ENCODE measurements at places on chromosomes 5 and 9.

GRCh38 chr5:38543886-38544285, 12.6 kb downstream of the LIFR start:
- DNase-seq, result no peak

DNA sequence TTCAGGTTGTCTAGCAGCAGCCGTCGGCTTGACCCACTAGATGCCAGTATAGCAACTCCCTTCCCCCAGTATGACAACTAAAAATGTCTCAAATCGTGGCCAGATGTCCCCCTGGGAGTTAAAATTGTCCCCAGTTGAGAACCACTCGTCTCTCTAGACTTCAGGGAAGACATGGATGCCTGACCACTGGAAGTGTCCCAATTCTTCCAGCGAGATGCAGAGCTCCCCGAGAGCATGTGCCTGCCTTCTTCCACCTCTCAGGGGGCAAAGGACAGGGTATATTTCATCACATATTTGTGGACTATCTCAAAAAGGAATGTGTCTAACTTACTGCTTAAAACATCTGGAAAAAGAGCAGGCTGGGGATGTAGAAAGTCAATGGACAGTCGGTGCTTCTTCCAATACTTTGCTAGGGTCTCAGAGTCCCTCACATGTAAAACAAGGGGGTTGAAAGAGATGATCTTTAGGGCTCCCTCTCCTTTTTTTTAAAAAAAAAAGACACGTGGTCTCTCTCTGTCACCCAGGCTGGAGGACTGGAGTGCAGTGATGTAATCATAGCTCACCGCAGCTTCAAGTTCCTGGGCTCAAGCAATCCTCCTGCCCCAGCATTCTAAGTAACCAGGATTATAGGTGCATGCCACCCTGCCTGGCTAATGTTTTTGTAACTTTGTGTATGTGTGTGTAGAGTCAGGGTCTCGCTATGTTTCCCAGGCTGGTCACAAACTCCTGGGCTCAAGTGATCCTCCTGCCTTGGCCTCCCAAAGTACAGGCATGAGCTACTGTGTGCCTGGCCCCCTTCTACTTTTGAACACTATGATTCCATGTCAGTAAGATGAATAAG, 190.6 kb downstream of the DAB2IP start:
- no peak for DNase-seq

GRCh38 chr5:141677415-141677814, 4.6 kb downstream of the ARAP3 start:
- no peak for DNase-seq

DNA sequence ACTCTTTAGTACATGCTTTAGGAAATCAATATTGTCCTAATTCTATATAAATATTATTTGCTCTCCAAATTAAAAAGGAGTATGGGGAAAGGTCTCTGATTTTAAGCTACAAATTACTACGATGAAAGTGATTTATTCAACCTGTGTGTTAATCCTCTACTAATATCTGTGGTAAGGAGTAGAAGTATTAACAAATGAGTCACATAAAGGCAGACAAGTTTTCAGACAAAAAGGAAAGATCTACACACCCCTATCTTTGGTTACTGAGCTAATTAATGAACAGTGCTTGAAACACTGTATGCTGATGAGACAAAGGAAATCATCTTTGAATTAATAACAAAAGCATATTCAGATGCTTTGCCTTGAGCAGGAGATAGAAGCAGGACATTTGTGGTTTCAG, 15.9 kb downstream of the LOX start:
- no peak for DNase-seq

DNA sequence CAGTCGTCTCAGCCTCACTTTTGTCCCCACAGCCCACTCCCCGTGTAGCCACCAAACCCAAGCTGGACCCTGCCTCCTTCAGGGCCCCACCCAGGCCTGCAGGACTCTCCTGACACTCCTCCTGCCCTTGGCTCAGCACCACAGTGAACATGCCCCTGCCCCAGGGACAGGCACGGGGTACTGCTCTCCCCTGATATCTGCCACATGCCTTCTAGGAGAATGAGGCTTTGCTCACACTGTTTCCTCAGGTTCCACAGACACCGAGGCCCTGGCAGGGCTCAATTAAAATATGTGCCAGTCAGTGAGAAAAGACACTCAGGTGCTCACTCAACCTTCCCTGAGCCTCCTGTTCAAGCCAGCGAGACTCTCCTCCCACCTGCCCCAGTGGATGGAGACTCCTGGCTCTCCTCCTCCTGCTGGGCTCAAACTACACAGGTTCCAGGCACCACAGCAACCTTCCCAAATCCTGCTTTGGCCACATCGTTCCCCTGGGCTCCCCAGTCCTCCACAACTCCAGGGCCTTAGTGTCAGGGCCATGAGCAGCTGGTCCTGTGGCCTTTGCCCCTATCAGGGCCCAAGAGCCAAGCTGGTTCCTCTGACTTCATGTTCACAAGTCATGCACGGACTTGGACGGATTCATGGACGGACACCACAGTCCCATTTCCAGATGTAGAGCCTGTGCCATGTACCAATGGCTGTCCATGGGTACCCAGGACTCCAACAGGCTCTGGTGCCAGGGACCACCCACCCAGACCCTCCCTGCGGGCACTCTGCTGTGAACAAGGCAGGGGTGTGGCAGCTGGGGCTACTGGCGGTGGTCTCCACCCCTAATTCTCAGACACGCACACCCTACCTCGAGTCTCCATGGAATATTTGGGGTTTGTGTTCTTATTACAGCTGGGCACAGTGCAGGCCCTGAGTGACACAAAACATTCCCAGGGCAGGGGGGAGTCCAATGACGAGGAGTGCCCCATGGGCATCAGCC, 36.6 kb downstream of the BICD2 start:
- DNase-seq, result no peak

DNA sequence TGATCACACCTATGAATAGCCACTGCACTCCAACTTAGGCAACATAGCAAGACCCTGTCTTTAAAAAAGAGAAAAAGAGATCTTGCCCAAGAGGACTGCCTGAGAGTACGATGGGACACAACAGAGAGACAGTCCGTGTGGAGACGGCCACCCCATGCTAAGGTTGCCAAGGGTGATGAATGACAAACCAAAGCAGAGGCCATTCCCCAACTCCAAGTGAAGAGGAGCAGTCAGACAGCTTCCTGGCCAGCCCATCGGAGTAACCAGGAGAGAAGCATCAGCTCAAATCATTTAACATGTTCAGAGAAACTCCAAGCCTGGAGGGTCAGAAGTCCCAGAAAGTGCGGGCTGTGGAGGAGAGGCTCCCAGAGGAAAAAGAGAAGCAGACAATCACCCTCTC, 63.9 kb upstream of the SUB1 start:
- no peak for DNase-seq

DNA sequence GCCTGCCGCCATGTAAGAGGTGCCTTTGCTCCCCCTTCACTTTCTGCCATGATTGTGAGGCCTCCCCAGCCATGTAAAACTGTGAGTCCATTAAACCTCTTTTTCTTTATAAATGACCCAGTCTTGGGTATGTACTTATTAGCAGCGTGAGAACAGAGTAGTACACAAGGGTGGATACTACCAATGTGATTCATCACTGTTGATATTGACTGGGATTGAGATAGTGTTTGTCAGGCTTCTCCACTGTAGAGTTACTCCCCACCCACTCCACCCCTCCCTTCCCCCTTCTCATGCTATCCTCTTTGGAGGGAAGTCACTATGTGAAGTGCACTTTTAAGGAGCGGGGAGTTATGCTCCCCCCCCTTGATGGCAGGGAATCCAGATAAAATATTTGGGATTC, 11.4 kb upstream of the CRHBP start:
- DNase-seq, result no peak

GRCh38 chr5:179152941-179153340, 92.8 kb downstream of the ZNF354C start:
- DNase-seq, result no peak

DNA sequence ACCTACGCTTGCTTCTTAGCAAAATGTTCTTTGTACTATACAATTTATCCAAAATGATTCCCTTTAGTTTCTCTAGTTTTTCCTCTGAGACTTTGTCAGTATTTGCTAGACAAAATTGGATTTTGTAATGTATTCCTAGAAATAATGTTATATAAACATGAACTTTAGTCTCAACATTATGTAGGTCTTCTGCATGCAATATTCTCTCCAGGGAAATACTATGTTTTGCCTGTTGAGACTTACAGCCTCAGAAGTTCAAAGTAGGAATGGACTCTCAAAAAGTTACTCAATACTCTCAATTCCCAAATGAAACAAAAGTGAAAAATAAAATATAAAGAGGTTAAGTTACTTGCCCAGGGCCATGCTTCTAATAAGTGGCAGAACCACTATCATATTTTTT, 24.8 kb upstream of the SMC2 start:
- DNase-seq, result no peak

GRCh38 chr9:2817999-2818803, 25.7 kb downstream of the PUM3 start:
- DNase-seq, result peak; percentile 68

- no peak for DNase-seq
These were observed 1.4 kb upstream of the C5orf15 start for GRCh38 chr5:133969654-133970324.

DNA sequence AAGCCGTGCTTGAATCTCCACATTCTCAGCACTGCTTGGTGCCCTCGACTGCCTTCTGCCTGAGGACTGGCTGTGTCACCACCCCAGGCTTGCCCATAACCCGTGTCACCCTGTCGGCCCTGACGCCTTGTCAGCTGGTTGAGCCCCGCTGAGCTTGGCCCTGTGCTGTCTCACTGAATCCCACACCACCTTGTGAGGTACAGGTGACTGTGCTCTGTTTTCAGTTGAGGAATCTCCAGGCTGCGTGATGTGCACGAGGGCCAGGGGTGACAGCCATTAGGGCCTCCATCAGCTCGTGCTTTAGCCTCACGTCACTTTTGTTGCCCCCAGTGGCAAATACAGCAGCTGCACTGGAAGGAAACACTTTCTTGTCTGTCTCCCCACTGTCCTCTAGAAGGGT, 90.7 kb downstream of the CACNA1B start:
- DNase-seq, result no peak

DNA sequence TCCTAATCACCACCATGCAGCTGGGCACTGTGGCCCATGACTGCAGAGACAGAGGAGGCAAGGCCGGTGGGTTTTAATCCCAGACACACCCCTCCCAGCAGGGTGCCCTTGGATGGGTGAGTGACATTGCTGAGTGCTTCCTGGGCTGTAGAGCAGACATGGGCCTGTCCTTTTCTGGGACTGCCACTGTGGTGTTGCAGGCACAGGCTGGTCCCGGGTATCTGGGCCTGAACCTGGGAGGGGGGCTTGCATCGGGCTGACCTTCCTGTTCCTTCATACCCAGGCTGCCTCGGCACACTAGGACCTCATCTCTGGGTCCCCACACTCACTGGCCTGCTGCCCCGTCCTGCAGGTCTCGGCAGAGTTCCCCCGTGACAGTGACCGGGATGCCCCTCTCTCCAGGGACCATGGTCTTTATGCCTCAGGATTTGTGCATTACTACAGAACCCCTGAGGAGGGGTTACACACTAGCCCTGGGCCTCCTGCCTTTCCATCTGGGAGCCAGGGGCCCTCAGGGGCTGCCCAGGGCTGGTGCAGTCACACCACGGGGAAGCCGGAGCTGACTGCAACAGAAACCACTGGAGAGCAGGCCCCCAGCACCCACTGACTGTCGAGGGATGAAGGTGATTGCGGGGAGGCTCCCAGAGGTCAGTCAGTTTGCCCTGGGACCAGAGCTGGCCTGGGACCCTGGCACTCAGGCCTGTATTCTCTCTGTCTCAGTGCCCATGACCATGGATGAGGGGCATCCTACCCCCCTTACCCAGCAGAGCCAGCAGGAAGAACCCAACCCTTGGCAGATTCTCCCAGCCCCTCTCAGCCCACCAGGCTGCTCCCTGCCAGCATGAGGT, 8.9 kb upstream of the SLC25A48 start:
- DNase-seq, result no peak

DNA sequence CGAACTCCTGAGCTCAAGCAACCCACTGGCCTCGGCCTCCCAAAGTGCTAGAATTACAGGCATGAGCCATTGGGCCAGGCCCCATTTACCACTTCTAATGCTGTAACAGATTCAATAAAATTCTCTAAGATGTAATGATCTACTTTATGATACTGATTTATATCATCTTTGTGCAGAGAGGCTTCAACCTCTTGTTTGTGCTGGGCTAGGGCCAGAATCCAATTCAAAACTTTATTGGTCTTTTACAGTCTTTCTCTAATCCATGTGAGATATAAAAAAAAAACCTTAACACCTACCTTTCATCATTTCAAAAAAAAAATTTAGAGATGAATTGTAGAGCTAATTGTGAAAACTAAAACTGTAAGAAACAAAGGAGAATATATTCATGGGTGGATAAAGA, 8.2 kb upstream of the BTF3 start:
- DNase-seq, result no peak

- no peak for DNase-seq
These were observed 4.9 kb downstream of the SH3GLB2 start for GRCh38 chr9:129023036-129023907.

- no peak for DNase-seq
These were observed 926.4 kb downstream of the MAT2B start for GRCh38 chr5:164431634-164432304.

DNA sequence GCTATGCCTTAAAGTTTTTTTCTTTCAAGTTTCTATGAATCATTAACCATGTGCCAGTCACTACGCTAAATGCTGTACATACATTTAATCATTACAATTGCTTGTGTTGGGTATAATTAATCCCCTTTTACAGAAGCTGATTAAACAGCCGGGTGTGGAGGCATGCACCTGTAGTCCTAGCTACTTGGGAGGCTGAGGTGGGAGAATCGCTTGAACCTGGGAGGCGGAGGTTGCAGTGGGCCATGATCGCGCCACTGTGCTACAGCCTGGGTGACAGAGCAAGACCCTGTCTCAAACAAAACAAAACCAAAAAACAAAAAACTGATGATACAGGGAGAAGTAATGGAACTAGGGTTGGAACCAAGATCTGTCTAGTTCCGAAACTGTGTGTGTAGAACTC, 1.2 kb upstream of the UBE2R2 start:
- no peak for DNase-seq

GRCh38 chr5:150401076-150401375, 11.7 kb downstream of the CD74 start:
- DNase-seq, result no peak

DNA sequence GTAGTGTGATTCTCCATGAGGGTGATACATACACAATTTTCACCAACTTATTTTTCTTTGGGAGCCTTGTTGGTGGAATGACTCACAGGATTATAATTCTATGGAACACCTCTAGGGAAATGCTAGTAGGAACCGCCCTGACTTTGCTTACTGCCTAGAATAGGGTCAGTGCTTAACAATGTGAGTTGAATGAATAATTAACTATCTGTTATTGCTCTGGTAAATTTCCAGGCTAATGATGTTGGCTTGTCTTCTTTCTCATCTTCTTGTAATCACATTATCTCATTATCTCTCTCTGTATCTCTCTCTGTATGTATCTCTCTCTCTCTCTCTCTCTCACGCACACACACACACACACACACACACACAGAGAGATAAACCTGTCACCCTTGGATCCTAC, 291.1 kb downstream of the TRIM32 start:
- no peak for DNase-seq

DNA sequence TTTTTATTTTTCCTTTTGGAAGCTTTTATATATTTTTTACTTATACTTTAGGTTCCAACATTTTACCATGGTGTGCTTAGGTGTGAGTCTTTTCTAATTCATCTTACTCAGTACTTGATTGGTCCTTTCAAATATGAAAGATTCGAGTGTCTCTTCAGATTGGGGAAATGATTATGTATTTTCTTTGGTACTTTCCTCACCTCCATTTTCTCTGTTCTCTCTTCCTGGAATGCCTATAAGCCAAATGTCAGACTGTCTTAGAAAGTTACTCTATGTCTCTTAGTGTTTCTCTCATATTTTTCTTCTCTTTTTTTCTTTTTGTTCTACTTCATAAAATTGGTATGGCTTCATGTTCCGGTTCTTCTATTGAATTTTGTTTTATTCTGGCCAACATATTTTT, 119.6 kb upstream of the SV2C start:
- no peak for DNase-seq

- DNase-seq, result no peak
These were observed 237.5 kb upstream of the ADRA1B start for GRCh38 chr5:159678657-159679392.
